ENCODE measurements at places on chromosomes 4 and X. TPM values are rescaled to one million over a fixed set of nuclear protein-coding genes. Genes with fewer than 3 reads are reported as not detected.

GRCh38 chr4:58749206-58749605 lies 1639.0 kb upstream of the IGFBP7 start:
- DNase-seq, result peak; percentile 1

KCTD8 gene
- 0.41 TPM for total RNA-seq

ADGRG4 gene
- total RNA-seq, result 0.10 TPM

PPP4R3C gene
- not detected for total RNA-seq

- no peak for DNase-seq
These were observed 547.0 kb upstream of the NDST4 start for GRCh38 chr4:115660465-115660864.

DNA sequence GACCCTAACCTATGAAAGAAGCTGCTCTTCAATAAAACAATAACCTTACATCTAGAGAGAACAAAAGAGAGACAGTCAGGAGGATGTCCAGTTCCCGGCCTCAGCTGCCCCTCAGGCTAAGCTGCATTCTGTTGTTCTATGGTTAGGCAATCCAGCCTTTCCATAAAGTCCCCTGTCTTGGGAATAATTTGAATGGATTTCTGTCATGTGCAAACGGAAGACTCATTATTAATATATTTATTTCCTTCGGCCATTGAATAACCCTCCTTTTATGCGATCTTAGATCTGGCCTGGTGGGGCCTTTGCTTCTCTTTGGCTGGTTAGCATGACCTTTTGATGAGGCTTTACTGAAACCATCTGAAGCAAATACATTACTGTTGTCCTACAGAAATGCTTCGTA lies 80.1 kb downstream of the ANKRD50 start:
- DNase-seq, result no peak

- no peak for DNase-seq
These were observed 42.2 kb upstream of the HMGB3 start for GRCh38 chrX:150940844-150941495.

GRCh38 chr4:6251365-6251764 lies 18.3 kb upstream of the WFS1 start:
- no peak for DNase-seq

- no peak for DNase-seq
These were observed 24.2 kb downstream of the FNIP2 start for GRCh38 chr4:158793021-158793420.

RLIM gene
- 52.7 TPM for total RNA-seq

- no peak for DNase-seq
These were observed 29.6 kb downstream of the MCUB start for GRCh38 chr4:109589605-109590004.

DNA sequence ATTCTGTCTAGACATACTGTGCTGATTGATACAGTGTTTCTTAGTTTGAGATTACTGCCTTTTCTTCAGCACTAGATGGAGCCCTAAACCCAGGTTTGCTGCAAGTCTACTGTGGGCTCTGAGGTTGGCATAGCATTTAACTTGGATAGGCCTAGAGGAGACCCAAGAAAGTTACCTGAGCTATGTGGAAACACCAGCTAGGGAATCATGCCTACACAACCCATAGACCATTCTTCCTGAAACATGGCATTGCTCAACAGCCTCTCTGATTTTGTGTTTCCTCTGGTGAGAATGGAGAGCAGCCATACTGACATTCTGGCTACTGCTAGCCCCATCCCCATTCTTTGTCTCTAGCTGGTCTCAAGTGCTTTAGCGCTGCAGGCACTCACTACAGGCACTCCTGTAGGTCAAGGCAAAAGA lies 287.7 kb upstream of the PCDH18 start:
- DNase-seq, result peak; percentile 11

GRCh38 chr4:78776729-78777575 lies 802 bp downstream of the BMP2K start:
- peak; percentile 67 for DNase-seq

APLN gene
- total RNA-seq, result 6.9 TPM

- DNase-seq, result peak; percentile 2
These were observed 332.5 kb downstream of the C4orf33 start for GRCh38 chr4:129428454-129428853.

DNA sequence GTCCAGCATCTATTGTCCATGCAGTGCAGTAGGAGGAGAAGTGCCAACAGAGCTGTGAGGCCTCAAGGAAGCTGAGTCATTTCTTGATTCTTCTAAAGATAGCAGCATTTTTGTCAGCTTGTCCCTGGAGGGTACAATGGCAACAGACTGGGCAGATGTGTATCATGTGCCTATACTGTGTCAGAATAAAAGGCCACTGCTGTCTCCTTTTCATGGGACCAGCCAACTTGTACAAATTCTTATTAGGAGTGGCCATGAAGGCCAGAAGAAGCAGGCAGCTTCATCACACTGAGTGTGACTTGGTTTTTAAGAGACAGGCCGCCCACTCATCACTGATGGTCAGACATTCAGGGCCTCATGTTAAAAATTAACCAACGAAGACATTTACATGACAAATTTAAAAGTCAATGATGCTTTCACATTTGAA lies 185.0 kb upstream of the FAM241A start:
- DNase-seq, result no peak
